CD4-positive, alpha-beta T cell treated with Interleukin-15 for 4 hours (primary cell): ENCODE measurements at places on chromosomes 4 and X.

- DNase-seq, result no peak
Observed at GRCh38 chr4:77151241-77151640, 5.8 kb upstream of the CCNG2 start.

DNA sequence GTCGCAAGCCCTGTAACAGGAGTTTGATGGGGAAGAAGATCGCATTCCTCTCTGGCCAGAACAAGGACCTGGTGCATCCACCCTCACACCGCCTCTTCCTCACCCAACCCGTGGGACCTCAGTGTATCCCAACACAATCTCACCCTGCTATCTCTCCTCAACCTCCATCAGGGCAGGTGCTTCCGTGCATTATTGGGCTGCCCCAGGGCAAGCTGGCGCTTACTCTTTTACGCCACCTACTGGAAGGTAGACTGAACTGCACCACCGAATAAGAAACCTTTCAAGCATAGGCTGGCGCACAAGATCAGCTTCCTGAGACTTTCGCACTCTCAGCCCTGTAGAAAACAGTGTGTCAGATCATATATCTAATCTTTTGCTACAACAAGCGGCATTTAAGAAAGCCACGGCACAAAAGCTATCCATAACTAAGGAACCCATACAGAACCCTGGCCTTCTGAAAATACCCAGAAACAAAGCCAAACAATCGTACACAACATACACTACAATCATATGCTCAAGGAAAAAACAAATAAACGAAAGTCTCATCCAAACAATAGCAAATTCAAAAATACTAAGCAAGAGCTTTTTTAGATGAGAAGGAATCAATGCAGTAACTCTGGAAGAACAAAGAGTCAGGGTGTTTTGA, 209.3 kb downstream of the UGT8 start:
- peak; percentile 53 for DNase-seq

DNA sequence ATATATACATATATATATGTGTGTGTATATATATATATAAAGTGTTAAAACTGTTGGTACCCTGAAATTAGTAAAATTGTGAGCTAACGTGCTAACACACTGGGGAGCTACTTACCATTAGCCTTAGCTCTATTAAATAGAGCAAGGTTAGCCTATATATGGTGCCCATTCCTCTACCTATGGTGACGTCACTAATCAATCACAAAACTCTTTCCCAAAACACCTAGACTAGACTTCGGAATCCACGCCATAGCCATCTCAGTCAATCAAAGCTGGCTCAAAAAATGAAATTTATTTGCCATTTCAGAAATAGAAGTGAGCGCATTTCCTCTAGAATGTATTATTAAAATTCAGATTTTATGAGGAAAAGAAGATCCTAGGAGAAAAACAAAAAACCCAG, 229.0 kb upstream of the TENM3 start:
- no peak for DNase-seq

- DNase-seq, result no peak
Observed at GRCh38 chr4:105399532-105400161, 74.2 kb downstream of the PPA2 start.

- no peak for DNase-seq
Observed at GRCh38 chr4:168945291-168945690, 64.8 kb downstream of the CBR4 start.

- DNase-seq, result no peak
Observed at GRCh38 chr4:109672169-109672930, 30.9 kb downstream of the CASP6 start.

DNA sequence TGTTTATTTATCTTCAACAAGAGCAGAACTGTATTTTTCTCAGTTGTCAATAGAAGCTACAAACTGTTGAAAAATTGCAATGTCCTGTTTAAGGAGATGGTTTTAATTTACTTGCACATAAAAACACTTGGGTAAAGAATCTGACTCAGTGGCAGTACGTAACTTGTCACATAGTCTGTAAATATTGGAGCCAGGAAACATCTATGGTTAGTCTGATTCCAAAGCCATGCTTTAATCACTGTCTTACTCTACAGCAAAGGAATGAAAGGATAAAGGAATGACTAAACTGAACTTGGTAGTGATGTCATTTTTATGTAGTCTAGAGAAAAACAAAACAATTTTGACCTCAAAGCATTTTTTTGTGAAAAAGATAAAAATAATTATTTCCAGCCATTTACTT, 537.2 kb downstream of the STIM2 start:
- DNase-seq, result no peak

DNA sequence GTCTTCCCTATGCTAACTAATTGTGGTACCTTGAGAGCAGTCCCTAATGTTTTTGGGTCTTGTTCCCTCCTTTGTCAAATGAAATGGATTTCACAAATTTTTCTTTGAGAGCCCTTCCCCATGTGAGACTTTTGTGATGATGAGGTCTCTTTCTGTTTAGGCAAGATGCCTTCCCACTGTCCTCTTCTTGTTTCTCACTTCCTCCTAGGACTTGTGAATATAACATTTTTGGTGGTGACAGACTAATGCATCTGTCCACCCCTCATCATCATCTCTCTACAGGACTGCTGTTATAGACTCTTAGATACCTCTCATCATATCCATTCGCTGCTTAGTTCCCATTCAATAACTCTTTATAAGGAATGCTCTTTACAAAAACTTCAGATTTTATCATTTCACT, 8.7 kb upstream of the ANK2 start:
- no peak for DNase-seq
